ENCODE measurements at places on chromosomes 16 and 17.

- DNase-seq: no peak
These were observed 48.2 kb upstream of the MEIOC start for GRCh38 chr17:44607836-44608690.

DNA sequence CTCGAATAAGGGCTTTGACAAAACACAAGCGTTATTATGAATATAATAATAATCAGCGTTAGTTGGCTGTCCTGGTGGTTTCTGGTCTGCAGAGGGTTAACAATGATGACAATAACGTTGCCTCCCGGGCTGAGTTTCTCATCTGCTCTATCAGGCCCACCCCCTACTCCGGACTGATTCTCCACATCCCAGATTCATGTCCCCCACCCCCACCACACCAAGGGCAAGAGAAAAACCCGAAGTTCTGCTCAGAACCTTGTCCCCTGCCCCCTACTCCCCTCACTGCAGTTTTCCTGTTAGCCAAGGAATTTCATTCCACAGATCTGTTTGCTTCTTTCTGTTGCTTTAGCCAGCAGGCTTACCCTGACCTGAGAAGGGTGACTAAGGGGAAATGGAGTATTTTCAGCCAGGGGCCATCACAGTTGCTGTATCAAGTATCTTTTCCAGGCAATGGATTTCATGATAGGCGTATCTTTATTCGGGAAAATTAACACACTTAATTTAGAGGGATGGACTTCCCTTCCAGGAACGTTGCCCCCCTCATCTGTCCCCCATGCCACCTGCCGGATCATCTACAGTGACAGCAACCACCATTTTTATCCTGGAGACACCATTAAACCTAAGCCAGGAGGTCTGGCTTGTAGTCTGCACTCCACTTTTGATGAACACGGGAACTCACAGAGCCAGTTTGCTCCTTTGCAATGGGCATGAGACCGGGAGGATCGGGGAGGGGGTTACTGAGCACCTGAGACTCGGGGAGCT is 23.7 kb downstream of the ALOX15 start:
- no peak for DNase-seq

DNA sequence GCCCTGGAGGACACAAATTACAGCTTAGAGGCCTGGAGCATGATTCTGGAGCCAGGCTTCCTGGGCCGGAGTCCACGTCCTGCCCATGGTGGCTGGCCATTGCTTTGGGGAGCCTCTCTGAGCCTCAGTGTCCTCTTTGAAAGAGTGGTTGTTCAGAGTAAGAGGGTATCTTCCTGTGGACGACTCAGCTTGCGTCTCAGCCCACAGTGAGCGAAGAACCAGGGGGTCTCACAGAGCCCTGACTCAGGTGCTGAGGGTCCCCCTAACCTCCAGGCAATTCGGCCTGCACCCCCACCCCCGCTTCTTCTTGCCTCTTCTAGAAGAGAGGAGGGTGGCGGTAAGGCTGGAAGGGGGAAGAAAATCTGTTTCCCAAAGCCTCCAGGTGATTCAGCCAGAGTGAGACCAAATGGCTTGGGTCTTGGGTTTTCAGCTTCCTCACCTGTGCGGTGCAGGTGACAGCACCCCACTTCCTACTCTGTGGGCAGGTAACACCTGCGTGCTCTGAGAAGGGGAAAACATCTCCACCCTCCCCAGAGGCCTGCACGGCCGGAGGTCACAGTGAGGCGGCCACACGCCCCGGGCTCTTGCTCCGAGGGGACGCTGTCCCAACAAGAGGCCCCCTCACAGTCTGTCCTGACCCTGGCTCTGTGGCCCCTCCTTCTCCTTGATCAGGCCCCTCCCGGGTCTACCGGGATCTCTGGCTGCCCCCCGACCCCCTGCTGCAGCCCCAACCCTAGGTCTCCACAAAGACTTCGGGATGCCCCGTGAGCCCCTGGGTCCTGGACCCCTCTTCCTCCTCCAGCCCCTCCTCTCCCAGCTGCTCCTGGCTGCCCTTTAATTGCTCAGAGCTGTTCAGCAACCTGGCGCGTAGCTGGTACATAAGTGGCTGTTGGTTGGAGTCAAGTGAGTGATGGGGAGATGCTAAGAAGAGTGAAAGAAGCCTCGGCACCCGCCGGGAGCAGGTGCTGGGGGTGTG is 119.2 kb downstream of the METRNL start:
- no peak for DNase-seq

DNA sequence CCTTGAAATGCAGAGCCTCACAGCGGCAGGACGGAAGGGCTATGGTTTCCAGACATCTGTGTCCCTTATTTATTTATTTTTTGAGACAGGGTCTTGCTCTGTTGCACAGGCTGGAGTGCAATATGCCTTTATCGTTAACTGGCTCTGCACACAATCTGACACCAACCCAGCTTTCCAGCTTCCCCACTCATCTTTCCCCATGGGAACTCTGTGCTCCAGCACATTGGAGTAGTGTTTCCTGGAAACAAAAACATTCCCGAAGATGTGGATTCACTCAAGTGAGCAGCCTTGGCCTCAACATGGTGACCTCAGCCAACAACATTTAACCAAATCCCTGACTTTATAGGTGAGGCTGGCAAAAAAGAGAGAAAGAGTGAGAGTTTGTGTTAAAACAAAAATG is 307.1 kb downstream of the TMEM114 start:
- no peak for DNase-seq

- no peak for DNase-seq
These were observed 242.6 kb upstream of the CIBAR2 start for GRCh38 chr16:85354686-85355514.

DNA sequence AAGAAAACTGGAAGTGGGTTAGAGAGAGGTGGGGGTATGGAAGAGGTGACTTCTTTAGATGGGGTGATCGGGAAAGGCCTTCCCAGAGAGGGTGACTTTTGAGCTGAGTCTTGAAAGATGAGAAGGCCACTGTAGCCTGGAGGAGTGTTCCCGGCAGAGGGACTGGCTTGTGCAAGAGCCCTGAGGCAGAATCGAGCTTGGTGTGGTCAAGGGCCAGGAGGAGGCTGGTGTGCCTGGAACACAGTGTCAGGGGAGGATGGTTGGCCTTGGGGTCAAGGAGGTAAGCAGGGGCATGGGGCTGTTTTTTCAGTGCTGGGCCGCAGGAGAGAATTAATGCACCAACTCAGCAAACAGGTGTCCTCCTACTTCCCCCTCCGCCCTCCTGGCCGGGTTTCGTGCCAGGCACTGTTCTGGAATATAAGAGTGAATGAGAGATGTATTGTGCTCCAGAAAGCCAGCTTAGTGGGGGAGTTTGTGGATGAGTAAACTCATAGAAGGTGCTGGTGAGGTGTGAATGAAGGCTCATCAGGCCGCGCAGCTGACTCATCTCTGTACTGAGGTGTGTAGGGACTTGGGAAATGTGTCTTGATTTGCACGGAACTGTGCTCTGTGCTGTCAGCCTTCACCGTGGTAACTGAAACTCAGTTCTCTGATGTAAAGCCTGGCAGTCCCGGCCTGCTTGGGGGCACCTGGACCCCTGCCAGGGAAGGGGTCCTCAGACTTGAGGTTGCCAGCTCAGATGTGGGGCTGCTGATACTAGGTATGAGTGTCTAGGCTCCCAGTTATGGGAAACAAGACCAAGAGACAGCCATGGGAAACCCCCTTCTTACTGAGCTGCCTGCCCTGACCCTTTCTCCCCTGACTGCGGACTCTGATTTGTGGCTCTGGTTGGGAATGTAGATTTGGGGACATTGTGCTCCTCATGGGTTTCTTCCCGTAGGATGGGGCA is 15.3 kb downstream of the KSR1 start:
- DNase-seq: peak; percentile 50
